ENCODE measurements at places on chromosomes 7 and 10. TPM values are rescaled to one million over a fixed set of nuclear protein-coding genes. Genes with fewer than 3 reads are reported as not detected.

Gene TMEM72
- total RNA-seq: not detected

Gene VWA2
- total RNA-seq: not detected

Gene ARF5
- total RNA-seq: 146 TPM

Gene INTS1
- total RNA-seq: 24.4 TPM

Gene GLRX3
- total RNA-seq: 53.8 TPM

Gene ACTA2
- 3.2 TPM for total RNA-seq

Gene CRYGN
- not detected for total RNA-seq

- peak; percentile 43 for DNase-seq
Measured at GRCh38 chr10:18238870-18239485, 98.8 kb downstream of the CACNB2 start.

DNA sequence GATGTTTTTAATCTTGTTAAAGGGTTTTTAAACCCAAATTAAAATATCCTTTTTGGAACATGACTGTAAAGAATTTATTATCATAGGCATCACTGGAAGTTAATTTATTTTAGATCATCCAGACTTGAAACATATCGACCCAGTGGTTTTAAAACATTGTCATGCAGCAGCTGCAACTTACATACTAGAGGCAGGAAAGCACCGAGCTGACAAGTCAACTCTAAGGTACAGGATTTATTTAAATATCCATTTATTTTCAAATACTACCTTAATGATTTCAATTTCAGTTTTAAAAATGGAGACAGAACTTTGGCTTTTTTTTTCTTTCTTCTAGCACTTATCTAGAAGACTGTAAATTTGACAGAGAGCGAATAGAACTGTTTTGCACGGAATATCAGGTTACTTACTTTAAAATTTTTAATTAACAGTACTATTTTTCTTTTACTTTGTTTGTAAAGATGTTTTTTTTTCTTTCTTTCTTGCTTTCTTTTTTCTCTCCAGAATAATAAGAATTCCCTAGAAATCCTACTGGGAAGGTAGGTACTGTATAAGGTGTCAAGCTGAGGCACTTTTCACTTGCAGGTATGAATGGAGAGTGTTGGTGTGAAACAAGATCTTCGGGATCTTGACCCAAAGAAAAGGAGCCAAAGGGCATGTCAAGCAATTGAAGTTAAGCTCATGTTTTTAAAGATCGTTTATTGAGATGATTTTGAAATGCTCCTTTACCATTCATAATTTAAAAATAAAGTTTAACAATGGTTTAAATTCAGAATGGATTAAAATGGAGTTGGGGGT is 1.8 kb downstream of the COMMD3 start:
- DNase-seq: no peak

GRCh38 chr7:79320741-79321473 is 132.6 kb downstream of the MAGI2 start:
- DNase-seq: no peak

- no peak for DNase-seq
Measured at GRCh38 chr10:35536789-35537188, 68.4 kb upstream of the GJD4 start.

GRCh38 chr10:851901-852300 is 79.6 kb downstream of the LARP4B start:
- DNase-seq: no peak

- no peak for DNase-seq
Measured at GRCh38 chr7:159032753-159033472, 111.8 kb downstream of the VIPR2 start.

GRCh38 chr7:143256932-143257331 is 6.3 kb upstream of the GSTK1 start:
- DNase-seq: no peak

GRCh38 chr7:155360495-155361345 is 63.0 kb downstream of the INSIG1 start:
- DNase-seq: no peak

GRCh38 chr10:45420453-45421192 is 46.6 kb downstream of the ALOX5 start:
- peak; percentile 74 for DNase-seq

DNA sequence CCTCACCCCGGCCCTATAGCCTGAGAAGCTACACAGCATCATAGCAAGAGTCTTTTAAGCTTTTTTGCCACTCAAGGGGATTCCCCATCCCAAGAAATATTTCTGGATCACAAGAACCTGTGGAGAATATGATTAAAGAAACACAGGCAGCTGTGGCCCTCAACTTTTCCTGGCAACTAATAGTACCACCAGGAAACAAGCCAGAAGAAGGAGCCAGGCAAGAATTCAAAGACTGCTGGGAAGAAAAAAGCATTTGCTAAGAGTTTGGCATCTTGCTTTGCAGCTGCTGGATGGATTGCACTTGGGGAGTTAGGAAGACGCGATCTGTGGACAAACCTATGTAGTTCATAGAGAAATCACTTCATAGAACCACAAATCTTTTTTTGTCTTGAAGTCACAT is 437.8 kb downstream of the PLXDC2 start:
- DNase-seq: no peak

GRCh38 chr10:6871128-6871527 is 291.1 kb upstream of the PRKCQ start:
- DNase-seq: no peak

GRCh38 chr7:101779267-101779666 is 38.2 kb upstream of the CUX1 start:
- DNase-seq: no peak
